ENCODE measurements at places on chromosomes 12 and 14.

GRCh38 chr14:102326583-102326982 is 7.0 kb downstream of the ZNF839 start:
- no peak for DNase-seq

DNA sequence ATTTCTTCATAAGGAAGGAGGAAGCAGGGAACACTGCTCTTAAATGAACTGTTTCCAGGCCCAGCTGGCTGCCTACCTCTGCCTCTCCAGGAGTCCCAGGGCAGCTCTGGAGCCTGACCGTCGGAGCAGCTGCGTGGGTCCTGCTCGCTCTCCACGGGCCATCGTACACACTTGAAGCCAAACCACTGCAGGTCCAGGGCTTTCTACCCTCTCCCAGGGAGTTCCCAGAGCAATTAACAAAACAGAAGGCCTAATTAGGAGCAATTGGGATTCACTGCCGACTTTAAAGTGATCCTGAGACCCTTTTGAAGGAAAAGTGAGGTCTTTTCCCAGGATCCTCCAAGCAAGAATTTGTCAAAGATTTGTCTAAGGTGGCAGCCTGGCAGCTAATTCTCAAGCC is 76.9 kb downstream of the OTX2 start:
- DNase-seq: no peak

- DNase-seq: no peak
These were observed 23.6 kb downstream of the ZNF664 start for GRCh38 chr12:123996581-123996980.

DNA sequence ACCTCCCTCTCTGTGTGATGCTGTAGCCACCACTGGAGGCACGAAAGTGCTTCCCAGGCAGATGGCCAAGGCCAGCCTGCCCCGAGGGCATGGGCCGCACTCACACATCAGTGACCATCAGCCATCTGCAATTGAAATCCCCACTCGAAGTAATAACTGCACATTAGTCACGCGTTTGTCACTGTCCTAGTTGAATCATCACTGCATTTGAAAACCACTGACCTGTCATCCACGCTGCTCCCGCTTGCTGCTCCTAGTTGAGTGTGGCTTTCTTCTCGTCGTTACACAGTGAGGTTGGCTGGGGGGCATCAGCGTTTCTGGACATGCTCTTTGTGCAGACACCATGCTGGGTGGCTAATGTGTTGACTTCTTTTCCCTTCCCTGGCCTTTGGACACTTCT is 176.1 kb downstream of the ADGRD1 start:
- no peak for DNase-seq

- no peak for DNase-seq
These were observed 27.6 kb downstream of the IFNG start for GRCh38 chr12:68131867-68132414.

DNA sequence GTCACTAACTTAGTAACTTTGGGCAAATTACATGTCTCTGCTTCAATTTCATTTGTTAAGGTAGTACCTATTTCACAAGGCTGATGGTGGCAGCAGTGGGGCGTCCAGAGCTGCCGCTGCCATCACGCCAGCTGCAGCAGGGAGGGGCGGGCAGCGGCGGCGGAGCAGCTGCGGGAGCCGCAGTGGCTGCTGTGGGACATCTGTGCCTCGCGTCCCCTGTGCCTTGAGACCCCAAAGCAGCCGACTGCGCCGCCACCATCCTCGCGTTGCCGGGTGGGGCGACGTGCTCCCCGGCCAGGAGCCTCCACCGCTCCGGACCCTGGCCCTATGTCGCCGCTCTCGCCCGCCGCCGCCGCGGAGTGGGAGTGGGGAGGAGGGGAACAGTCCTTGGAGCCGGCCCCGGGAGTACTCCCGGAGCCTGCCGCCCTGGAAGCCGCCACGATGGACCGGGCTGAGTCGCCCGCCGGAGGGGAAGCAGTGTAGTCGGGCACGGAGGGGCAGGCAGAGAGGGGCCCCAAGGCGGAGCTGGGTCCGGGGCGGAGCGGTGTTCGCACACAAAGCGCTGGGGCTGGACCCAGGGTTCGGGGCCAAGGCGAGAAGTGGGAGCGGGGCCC is 51.4 kb downstream of the A2M start:
- peak; percentile 21 for DNase-seq

GRCh38 chr14:79502136-79502750 is 709.1 kb downstream of the DIO2 start:
- DNase-seq: no peak

GRCh38 chr12:25962932-25963525 is 4.5 kb downstream of the RASSF8 start:
- no peak for DNase-seq

DNA sequence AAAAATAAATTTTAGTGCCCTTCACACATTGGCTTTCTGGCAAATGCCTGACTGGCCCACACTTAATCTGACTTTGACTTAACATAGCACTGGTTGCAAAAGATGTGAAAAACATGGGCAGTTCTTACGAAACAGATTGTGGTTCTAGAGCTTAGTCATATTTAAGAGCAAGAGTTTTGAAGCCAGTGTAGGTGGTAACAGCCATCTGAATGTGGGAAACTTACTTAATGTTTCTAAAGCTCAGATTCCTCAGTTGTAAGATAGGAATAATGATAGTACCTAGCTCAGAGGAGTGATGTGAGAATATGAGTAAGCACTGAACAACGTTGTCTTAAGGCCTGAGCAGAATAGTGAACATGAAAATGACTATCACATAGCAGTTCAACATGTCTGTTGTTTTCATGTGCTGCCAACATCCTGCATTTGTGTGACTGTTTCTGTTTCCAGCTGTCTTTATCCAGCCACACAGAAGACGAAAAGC is 262.7 kb downstream of the SYT1 start:
- no peak for DNase-seq

DNA sequence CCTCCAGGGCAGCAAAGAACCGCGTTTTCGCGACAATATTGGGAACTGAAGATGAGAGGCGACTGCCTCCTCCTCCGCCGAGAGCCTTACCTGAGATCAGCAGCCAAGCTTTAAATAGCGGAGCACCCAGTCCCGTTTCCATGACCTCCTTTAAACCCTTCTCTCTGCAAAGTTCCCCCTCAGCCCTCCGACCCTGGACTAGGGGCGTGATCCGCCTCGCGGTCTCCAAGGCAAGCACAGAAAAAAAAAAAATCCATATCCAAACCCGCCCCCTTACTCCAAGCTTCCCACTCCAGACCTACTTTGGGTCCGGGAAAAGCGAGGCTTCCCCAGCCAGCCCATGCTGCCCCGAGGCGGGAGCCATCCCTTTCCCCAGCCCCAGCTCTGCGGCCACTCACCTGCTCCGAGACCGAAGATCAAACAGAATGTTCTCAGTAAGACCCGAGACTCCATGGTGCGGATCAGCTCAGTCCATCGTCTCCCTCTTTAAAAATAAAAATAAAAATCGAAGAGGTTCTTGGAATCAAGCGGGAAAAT is 630 bp downstream of the NELL2 start:
- no peak for DNase-seq

DNA sequence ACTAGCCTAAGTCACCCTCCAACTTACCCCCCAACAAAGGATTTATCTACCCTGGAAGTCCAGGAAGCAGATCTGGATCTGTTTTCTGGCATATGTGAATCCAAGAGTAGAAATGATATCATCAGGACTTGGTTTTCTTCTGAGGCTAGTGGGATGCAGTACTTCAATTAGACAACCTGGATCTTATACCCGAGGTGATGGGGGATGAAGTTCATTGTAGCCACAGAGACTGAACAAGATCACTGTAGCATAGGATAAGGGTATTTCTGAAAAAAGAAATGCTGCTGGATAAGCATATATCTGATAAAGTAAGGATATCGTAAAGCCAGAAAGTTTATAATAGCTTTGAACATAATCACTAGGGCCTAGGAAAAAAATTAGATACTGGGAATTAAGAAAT is 174.4 kb downstream of the FOXA1 start:
- DNase-seq: no peak

GRCh38 chr14:32473464-32473855 is 144.4 kb downstream of the AKAP6 start:
- no peak for DNase-seq

DNA sequence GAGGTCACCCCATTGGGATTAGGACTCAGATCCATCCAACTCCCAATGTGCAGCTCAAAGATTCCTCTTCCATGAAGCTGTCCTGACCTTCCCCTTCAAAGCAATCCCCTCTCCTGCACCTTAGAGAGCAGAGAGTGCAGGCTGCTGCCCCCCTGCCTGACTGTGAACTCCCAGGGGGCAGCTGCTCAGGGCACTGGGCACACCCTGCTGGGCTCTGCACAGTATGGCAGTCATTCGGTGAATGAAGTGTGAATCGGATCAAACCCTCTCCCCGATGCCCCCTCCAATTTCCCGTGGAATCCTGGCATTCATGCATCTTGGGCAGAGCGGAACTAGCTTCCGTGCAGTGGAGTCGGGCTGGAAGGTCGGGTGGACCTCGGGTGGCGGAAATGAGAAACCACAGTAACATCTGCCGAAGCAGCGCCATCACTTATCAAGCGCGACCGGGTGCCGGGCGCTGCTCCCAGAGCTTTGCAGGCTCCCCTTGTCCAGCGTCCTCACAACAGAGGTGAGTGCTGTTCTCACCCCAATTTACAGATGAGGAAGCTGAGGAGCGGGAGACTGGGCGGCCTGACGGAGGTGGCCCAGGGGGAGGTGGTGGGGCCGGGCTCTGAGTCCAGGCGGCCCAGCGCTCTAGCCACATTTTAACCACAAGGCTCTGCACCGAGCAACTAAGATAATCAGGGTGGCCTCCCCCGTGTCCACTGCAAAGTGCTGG is 14.7 kb downstream of the GALNT9 start:
- DNase-seq: no peak

- no peak for DNase-seq
These were observed 75.8 kb upstream of the CNTN1 start for GRCh38 chr12:40616383-40616915.

DNA sequence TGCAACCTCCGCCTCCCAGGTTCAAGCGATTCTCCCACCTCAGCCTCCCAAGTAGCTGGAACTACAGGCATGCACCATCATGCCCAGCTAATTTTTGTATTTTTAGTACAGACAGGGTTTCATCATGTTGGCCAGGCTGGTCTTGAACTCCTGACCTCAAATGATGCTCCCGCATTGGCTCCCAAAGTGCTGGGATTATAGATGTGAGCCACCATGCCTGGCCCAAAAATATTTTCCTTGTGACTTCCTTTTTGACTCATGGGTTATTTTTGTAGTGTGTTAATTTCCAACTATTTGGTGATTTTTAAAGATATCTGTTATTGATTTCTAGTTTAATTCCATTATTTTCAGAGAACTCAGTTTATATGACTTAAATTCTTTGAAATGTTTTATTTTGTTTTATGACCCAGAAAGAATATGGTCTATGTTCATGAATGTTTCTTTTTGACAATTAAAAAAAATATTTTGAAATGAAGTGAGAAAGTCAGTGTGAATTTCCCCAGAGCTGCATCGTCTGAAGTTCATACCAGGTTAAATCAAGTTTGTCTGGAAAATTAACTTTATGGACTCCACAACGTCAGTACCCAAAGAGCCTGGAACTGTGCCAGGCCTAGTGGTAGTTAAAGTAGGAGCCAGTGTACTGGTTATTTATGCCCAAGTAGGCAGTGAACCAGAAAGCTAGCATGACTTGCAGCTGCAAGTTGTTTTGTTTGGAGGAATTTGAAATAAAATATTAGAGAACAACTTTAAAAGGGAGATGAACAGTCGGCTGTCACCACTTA is 2.8 kb upstream of the CDKL1 start:
- no peak for DNase-seq

DNA sequence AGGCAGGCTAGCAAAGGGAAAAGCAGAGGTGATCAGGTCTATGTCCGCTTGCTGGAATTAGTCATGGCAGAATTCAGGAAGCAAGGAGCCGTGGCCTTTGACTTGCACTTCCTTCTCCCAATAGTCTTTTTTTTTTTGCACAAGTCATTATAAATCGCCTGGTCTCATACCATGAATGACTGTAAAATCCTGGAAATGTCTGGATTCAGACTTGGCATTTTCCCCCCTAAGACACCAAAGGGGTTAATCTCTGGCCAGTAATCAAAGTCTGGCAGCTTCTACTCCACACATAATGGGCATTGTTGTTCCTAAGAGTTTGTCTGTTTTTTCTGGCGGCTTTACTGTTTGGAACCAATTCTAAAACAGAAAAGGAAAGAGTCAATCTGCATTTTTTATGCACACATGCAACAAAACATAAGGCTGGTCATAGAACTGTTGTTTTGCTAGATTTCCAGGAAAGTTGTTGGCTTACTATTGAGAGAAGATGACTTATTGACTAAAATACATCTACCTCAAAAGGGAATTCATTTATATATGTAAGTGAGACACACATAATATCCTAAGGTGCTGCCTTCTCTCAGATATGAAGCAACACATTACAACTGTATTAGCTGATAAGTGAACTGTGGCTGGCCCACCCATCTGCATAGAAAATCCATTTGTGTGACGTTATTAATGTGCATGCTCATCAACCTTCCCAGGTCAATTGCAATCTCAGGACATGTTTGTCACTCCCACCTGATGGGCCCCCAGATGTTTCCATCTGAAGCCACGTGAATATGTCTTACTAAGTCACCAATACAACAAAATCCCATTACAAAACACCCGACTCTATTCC is 157.3 kb downstream of the BTG1 start:
- no peak for DNase-seq

GRCh38 chr12:32264961-32265360 is 134.4 kb upstream of the FGD4 start:
- no peak for DNase-seq

DNA sequence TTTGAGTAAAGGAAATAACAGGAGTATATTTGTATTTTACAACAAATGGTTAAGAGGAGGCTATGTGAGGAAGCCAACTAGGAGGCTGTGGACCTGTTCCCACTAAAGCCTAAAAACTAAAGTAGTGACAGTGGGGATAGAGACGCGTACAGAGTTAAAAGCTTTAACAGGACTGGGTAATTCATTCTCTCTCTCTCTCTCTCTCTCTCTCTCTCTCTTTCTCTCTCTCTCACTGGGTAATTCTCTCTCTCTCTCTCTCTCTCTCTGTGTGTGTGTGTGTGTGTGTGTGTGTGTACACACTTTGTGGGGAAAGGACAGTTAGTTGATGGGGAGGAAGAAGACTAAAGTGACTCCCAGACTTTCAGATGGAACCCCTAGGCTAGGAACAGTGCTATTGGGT is 16.3 kb downstream of the ERC1 start:
- no peak for DNase-seq

DNA sequence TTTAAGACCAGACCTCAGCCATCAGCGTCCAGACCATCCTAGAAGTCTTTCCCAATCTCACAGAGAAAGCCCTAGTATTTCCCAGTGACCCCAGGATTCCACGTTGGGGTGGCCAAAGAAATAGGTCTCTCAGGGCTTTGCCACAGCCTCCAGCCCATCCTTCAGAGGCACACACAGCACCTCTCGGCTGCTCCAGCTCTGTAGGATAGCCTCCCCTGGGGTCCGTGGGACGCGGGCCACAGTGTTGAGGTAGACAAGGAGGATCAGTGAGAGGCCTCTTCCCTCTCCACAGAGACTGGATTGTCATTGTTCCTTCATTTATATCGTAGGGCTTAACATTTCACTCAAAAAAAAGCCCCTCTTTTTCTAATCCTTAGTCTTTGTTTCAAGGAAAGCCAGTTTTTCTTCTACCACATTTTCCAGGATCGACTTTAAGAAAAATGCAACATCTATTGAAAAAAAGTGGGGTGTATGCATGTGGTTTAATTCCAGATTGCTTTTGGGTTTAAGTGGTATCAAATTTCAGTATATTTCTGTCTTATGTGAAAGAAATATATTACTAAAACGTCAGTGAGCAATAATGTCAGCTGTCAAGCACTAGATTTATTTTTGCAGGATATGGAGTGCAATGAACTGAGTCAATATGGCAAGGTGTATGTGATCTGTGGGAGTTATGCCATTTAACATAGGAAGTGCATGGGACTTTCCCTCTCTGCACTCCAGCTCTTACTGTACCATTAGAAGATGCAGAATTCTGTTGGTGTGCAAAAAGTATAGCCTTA is 187.5 kb downstream of the MSRB3 start:
- DNase-seq: no peak

Measured in stimulated activated CD8-positive, alpha-beta memory T cell treated with anti-CD3 and anti-CD28 coated beads, Interleukin-12 subunit alpha, Interleukin-12 subunit beta, amount 100 ng/mL, for 4 hours (primary cell).